CD4-positive, alpha-beta T cell treated with Interleukin-12 subunit alpha and Interleukin-12 subunit beta, for 1 hour (primary cell): ENCODE measurements at places on chromosomes 4 and X.

DNA sequence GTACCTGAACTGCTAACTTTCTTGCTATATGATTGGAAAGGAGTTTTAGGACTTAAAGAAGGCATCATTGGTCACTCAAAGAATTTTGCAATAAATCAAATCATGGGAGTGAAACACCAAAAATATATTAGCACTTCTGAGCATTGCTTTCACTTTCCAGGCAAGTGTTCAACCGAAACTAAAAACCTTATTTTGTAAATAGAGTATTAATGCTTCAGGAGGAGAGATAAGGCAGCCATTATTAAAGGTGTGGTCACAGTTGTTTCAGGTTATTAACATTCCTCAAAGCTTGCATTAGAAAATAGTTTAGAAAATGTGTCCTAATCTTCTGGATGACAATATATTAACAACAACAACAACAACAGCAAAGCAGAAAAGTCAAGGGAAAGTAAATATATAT lies 92.3 kb upstream of the TLL1 start:
- DNase-seq, result no peak

- no peak for DNase-seq
Measured at GRCh38 chr4:2862528-2862927, 18.9 kb downstream of the ADD1 start.

- DNase-seq, result no peak
Measured at GRCh38 chr4:164725066-164725465, 28.9 kb upstream of the SMIM31 start.

DNA sequence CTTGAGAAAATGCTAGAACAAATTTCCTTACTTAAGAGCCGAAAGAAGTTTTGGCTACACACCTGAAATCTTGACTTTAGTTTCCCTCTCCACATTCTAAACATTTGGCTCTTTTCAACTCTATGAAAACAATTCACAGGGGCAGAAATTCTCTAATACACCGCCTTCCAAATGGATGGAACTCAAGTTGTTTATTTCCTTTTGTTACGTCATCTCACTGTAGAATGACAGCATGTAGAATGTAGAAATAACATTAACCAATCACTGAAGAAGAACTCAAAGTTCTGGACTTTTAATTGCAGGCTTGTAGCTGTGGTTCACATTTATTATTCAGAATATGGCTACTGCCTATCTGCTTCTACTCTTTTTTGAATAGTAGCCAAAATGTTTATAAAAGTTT lies 1.9 kb downstream of the DMP1 start:
- DNase-seq, result no peak

DNA sequence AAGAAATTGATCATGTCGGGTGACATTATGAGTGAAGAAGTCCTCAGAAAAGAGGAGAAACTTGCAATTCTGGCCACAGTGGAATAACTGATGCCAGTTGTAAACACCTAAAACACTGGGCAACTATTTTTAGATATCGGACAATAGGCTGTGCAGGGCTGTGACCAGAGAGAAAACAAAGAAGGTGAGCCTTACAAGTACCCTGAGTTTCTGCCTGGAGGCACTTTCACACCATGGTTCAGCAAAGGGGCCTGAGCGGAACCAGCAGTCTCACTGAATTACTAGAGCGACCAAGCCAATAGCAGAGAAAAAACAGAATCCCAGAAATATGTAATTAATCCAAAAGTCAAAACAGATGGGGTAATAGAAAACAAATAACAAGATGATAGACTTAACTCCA lies 11.2 kb downstream of the IRAK1 start:
- DNase-seq, result no peak
